Stimulated activated CD8-positive, alpha-beta memory T cell treated with anti-CD3 and anti-CD28 coated beads, Interleukin-7, amount 100 ng/mL, for 48 hours (primary cell): ENCODE measurements at places on chromosomes 7 and 10.
A peak's percentile ranks its signal among the peaks of the same experiment; 100 is the strongest.

DNA sequence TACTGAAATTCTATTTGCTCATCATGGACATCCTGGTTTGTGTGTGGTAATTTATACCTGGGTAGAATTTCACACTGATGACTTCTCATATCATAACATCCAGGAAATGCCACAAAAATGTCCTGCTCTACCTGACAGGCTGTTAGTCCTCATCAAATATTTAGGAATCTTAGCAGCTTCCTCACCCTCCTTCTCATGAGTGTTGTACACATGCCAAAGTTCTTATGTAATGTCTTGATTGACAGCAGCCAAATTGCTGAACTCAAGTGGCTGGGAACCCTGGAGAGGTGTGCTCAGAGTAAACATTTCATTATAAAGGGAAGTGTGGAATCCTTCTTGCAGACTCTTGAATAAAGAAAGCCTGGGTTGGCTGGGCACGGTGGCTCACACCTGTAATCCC lies 8.9 kb downstream of the EEPD1 start:
- DNase-seq = no peak

- DNase-seq = no peak
These were observed 494.0 kb downstream of the MAGI2 start for GRCh38 chr7:78959477-78959876.

- DNase-seq = no peak
These were observed 239.9 kb upstream of the KCND2 start for GRCh38 chr7:120033114-120033513.

DNA sequence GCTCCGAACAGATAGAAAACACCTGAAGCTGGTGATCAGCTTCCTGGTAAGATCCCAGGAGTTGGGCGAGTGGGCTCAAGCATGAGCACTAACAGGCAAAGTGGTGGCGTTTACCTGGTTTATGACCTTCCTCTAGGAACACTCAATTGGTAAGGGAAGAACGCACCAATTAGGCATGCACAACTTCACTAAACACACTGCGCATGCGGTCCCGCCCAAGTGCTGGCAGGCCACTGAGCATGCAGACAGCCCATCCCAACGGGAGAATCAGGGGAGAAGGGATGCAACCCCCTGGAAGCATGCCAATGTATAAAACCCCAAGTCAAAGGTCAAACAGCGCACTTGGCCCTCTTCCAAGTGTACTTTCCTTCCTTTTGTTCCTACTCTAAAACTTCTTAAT lies 70.4 kb downstream of the LYZL2 start:
- DNase-seq = no peak

DNA sequence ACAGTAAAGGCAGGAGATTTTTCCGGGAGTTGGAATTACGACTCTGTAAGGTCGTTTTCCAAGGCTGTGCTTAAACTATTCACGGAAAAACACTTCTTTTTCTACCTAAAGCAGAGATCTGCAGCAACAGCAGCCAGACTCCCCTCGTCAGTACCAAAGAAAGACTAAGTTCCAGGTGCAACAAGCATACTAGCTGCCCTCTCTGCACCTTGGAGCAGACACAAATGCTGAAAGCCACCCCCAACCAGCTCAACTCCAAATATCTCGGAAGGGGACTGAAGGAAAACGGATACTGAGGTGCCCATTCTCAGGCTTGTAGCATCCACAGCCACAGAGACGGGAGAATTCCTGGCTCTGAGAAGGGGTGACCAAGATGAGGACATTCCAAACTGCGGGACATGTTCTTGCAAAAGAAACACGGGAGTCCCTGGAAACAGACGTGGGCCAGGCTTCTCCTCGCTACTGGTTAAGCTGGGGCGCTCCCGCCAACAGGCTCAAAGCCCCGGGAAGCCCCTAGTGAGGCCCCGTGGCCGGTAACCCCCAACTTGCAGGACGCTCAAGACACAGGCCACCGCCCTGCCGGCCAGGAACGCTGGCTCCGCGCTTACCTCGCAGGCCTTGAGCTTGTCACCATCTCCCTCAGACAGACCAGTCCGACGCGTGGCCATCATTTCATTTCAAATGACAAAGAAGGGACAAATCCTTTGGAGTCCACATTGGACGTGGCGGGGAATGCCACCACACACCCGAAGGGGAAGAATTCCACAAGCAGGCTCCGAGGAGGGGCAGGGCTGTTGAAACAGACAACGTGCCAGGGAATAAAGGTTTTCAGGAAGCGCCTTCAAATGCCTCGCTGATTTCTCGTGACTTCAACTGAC lies 2.2 kb downstream of the ARHGAP21 start:
- no peak for DNase-seq

- no peak for DNase-seq
These were observed 21.7 kb downstream of the GTF2IRD1 start for GRCh38 chr7:74475243-74475986.

DNA sequence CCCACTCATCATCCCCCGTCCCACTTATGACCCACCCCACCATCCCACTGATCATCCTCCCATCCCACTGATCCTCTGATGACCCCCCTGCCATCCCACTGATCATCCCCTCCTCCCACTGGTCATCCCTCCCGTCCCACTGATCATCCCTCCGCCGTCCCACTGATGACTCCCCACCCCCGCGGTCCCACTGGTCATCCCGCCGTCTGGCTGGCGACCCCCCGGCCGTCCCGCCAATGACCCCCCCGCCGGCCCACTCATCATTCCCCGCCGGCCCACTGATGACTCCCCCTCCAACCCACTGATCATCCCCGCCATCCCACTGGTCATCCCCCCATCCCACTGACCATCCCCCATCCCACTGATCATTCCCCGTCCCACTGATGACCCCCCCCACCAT lies 161.1 kb downstream of the GRM8 start:
- no peak for DNase-seq

- DNase-seq = no peak
These were observed 250.1 kb downstream of the ABCA13 start for GRCh38 chr7:48421357-48421756.

DNA sequence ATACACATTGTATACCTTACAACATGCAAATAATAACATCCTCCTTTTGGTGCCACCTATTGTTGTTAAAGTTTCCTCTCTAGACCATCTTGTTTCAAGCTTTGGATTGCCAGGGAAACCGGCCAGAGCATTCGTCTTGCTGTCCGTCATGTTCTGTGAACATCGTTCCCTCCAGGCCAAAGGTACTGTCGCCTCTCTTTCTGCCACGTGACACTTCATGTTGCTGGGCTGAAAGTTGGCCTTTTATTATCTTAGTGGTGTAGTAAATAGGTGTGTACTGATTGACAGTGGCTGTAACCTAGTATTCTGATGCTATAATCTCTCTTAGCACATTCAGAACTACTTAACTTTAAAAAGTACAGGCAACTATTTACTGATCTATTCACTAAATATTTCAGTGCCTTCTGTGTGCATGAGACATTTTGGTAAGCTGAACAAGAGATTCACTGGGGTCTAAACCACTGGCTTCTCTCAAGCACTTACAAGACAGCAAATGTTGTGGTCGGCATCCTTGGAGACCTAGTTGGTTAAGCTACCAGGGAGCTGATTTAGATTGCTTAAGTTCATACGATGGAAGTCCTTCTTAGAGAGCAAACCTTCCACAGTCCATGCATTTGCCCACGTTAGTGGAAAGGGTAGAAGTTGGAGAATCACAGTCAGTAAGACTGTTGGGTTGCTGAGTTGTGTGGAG lies 52.4 kb downstream of the SHH start:
- no peak for DNase-seq

GRCh38 chr10:28842321-28842720 lies 165.0 kb downstream of the BAMBI start:
- no peak for DNase-seq

DNA sequence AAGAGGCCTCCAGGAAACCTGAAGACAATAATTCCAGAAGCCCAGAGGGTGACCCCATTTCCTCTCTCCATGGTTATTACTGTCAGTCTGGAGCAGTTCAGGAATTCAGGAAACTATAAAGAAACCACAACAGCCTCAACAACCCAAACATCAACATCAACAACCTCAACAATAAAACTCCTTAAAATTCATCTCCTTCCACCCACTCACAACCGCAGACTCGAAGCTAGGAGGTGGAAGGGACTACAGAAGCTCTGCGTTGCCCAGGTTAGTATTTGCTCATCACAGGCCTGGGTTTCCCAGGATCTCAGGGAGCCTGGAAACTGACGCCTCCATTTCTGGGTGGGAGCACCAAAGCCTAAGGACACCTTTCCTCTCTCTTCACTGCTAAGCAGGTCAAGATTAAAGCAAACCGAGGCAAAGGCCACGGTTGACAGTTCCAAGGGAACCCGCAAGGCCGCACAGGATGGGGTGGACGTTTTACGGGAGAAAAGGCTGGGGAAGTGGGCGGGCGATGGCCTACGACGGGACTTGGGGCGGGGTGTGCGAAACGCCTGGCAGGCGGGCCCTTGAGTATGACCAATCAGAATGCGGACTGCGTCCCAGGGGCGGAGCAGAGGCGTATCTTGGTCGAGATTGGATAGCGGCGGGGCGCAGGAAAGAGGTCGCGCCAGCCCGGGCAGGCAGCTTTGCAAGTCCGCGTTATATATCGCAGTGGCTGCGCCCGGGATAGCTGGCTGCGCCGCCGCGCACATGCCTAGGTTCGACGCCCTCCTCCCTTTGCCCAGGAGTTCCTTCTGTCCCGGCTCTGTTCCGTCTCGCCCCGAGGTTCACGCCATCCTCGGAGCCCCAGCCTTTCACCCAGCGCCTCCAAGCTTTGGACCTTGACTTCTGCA lies at the start of gene ELOVL3:
TSS of gene ELOVL3 (plus strand) at position 654 of the 896 bp plus-strand sequence. CDS start 250 bp downstream, outside the sequence.
- peak; percentile 82 for DNase-seq

DNA sequence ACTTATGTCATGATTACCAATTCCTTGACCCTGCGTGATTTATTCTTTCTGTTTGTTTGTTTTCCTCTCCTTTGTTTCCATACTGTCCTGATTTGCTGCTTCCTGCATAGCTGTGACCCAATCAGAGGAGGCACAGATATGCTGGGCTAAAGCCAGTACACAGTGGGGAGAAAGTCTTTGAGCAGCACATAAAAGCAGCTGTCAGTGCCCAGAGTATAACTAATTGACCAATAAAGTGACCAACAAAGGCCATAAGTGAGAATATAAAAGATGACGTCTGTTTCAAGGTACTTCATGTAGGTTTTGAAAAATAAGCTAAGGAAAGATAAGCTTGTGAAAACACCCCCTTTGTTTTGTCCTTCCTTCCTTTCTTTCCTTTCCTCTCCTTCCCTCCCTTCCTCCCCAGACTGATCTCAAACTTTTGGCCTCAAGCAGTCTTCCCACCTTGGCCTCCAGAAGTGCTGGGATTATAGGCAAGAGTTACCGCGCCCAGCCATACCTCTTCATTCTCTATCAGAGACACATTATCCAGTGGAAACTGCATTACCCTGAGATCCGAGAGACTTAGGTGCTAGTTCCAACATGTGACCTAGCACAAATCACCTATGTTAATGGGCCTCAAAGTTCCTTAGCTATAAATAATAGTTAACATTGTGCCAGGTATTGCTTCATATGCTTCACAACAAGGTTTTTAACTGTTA lies 17.0 kb downstream of the BCAP29 start:
- DNase-seq = no peak

- no peak for DNase-seq
These were observed 146.2 kb downstream of the WDR11 start for GRCh38 chr10:120997313-120997712.

- no peak for DNase-seq
These were observed 26.3 kb upstream of the WDR11 start for GRCh38 chr10:120824881-120825309.

- DNase-seq = no peak
These were observed 18.5 kb upstream of the PTPRN2 start for GRCh38 chr7:158606129-158606528.

GRCh38 chr7:17227766-17228490 lies 70.5 kb upstream of the AHR start:
- DNase-seq = no peak

- no peak for DNase-seq
These were observed 84.7 kb downstream of the ADCY1 start for GRCh38 chr7:45658716-45659495.

- DNase-seq = no peak
These were observed 597.6 kb upstream of the IGFBP3 start for GRCh38 chr7:46518713-46519112.

GRCh38 chr10:84704101-84704500 lies 375.7 kb downstream of the CCSER2 start:
- DNase-seq = no peak

DNA sequence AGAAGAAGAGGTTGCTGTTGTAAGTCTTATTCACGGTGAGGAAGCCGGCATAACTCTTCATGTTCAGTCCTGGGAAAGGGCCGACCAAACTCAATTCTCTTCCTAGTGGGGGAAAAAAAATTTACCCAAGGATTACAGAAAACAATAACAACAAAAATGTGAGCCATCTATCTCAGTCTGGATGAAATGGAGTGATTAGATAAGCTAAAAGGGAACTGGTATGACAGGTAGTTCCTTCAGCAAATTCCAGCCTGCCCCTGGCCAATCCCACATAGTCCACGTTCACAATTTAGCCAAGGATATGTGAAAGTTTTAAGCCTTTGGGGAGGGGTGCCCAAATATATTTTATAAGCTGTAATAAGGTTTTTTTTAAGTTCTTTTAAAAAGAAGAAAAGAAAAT lies 33.6 kb downstream of the CPVL start:
- DNase-seq = no peak

GRCh38 chr10:53477313-53477675 lies 704.7 kb upstream of the MBL2 start:
- no peak for DNase-seq

GRCh38 chr7:122688400-122688998 lies 10.4 kb downstream of the RNF133 start:
- DNase-seq = no peak

- DNase-seq = no peak
These were observed 27.9 kb upstream of the ASCC1 start for GRCh38 chr10:72243822-72244437.

DNA sequence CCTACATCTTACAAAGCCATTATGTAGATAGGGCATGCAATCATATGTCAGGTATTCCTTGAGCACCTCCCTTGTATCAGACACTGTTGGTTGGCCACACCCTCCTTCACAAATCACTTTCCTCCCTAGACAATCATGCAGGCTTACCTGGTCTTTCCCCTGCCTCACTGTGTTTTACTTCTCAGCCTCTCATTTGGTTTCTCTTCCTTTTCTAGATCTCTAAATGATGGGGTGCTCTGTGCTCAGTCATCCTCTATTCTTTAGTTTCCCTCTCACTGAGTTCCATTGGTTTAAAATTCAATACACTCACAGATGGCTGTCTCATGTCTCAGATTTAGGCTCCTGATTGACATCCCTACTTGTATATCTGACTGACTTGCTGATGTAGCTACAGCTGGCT lies 31.4 kb downstream of the ANK3 start:
- no peak for DNase-seq
